NCI-H1092 (cell line): ENCODE measurements at places on chromosomes 12 and 14.

GRCh38 chr12:31650918-31651317, 8.6 kb upstream of the ETFBKMT start:
- no peak for DNase-seq

- DNase-seq, result no peak
These were observed 4.4 kb downstream of the TXNRD1 start for GRCh38 chr12:104219908-104220404.

DNA sequence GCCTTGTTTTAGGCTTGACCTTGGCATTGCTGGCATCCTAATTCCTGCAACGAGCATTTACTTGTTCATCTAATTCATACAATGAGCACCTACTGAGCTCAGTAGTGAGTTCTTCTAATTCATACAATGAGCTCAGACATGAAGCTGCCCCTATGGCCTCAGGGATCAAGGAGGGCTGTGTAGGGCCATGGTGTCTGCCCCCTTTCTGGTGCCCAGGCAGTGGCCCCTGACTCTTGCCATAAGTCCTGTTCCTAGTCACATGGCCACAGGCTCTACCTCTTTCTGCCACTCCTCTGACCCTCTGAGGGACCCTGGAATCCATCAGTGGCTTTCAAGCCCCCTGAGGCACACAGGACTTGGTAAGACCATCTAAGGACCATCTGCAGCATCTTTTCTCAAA, 148.8 kb downstream of the ZFP36L1 start:
- no peak for DNase-seq

DNA sequence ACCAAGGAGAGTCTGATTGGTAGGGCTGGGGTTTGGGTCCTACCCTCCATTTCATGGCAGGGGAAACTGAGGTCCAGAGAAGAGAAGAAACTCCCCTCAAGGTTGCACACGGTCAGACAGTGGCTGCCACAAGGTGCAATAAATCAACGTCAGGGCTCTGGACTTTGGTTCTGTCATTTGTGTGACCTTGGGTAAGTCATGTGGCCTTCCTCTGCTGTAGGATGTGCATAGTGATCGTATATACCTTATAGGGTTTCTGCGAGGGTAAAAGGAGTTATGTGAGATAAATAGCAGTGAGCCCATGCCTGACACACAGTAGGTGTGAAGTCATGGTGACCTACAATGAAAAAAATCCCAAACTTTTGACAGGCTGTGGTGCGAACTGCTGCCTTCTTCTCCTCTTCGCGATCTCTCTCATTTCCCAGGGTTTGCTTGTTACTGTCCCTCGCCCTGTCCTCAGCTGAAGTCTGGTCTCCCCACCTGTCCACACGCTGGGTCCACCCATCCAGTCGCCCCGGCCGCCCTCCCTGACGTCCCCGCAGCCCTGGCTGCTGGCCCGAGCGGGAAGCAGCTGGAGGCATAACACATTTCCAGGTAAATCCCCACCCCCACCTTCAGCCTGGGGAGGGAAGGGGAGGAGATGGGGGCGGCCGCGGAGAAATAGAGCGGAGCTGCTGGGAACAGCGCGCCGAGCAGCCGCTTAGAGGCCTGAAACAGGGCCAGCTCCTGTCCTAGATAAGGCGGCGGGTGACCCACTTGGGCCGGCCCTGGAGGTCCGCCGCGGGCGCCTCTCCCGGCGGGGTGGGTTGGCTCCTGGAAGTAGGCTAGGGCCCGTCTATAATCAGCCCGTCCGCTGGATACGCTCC, 1.8 kb upstream of the FAM222A start:
- no peak for DNase-seq

DNA sequence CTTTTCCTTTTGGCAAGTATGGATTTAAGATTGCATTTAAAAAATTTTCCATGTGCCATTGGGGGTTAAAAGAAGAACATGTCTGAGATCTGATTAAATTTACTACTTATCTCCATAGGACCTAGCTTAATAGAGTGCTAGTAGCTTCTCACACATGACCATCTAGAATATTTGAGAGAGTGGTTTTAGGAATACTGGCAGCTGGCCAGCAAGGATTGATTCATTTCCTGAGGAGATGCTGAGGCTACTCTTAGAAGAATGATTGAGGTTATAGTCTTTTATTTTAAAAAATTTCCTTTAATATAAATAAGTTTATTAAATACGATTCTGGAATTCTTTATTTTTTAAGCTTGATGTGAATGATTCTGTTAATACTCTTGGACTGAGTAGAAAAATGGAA, 56.2 kb downstream of the MIPOL1 start:
- no peak for DNase-seq

- no peak for DNase-seq
These were observed 12.3 kb upstream of the KRT74 start for GRCh38 chr12:52585946-52586345.

GRCh38 chr12:98894412-98895085, 249.5 kb downstream of the APAF1 start:
- peak; percentile 14 for DNase-seq

DNA sequence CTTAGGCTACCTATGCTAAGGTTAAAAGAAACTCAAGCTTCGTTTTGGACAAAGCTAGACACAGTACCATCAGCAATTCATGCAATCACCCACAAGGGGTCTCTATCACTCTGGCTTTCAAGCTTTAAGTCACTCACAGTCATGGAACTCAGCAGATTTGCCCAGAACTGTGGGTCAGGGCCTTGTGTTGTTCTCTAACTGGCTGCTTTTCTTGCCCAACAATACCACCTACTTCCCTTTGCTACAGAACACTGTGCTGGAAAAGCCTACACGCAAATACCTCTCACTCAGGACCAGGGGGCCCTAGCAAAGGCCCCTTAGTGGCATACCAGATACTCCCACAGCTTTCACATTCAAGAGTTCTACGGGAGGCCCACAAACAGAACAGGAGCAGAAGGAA, 9.1 kb downstream of the NEMP1 start:
- DNase-seq, result no peak

- DNase-seq, result no peak
These were observed 1091.8 kb downstream of the AACS start for GRCh38 chr12:126156806-126157574.
